NCI-H1694 treated with DMSO at 0.1 percent for 48 hours (cell line): ENCODE measurements at places on chromosomes 5 and 9.

DNA sequence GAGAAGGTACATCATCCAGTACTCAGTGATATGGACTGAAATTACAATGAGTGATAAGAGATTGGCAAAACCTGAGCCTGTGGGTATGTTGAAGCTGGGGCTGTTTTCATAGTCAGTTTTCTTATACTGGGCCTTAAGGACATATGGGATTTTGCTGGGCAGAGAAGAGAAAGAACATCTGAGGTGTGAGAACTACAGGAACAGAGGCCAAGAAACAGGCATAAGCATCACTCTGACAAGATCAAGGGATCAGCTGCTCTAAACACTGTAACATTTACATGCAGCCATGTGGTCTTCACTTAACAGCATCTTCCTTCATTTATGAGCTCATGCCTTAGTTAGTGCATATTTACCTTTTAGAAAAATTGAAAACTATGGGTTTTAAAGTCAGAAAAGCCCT, 220.0 kb downstream of the TRIM36 start:
- no peak for DNase-seq

GRCh38 chr9:15543047-15543813, 9.6 kb upstream of the CCDC171 start:
- no peak for DNase-seq

DNA sequence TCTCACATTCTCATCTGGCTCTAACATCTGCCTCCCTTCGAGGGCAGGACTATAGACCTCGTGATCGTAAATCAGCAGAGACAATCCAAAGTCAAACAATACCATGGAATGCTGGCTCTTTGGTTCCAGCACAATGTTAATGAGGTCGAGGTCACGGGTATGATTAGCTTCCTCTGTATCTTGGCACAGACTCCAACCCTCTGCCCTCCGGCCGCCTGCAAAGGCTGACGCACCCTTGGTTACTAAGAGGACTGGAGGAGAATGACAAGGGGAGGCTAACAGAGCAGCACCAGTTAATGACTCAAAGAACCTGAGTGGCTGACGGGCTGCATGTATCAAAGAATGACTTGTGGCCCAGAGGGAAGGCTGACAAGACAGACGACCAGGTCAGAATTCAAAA, 10.1 kb downstream of the LHFPL2 start:
- no peak for DNase-seq

- no peak for DNase-seq
These were observed 14.5 kb upstream of the LPAR1 start for GRCh38 chr9:111052791-111053190.

DNA sequence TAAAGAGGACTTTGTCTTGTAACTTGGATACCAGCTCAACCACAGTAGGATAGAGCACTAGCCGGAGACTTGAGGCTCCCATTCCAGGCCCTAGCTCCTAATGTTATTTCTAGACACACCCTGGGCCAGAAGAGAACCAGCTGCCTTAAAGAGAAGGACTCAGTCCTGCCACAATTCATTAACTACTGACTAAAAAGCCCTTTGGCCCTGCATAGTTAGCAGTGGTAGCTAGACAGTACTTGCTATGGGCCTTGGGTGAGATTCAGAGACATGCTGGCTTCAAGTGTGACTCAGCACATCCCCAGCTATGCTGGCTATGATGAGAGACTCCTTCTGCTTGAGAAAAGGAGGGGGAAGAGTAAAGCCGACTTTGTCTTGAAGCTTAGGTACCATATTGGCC, 47.3 kb downstream of the TMEM167A start:
- no peak for DNase-seq

- no peak for DNase-seq
These were observed 7.5 kb downstream of the CD74 start for GRCh38 chr5:150404941-150405816.

DNA sequence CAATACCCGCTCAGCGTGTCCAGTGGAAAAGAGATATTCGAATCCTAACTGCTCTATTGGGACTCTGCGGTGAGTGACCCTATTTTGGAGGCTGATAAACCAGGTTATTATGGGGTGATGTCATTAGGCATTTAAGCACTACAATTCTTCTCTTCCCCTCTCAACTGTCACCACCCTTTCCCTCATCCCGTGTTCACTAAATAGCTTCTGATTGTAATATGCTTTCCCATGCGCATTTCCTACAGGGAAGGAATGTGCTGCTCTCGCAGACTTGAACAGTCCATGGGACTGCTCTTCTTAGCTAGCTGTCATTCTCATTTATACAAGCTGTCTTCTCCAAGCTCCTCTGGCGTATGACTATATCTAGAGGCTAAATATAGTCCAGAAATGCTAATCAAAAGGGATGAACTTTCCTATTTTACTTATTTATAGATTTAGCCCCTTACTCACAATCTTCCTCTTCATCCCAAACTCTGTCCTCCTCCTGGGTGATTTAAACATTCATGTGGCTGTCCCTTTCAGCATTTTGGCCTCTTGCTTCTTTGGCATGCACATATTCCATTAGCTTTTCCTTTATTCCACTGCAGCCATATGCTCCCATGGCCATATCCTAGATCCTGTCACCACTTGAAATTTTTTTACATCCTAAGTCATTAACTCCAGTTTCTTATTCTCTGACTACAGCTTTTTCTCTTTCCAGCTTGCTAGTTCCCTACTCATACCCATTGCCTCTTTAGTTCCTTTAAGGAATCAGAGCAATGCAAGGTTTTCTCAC, 39.6 kb upstream of the CSNK1G3 start:
- no peak for DNase-seq

- DNase-seq, result no peak
These were observed 69.7 kb downstream of the EFNA5 start for GRCh38 chr5:107601076-107601475.

- no peak for DNase-seq
These were observed 246.8 kb upstream of the TUT7 start for GRCh38 chr9:86600977-86601376.

GRCh38 chr9:75452512-75452911, 364.2 kb downstream of the OSTF1 start:
- DNase-seq, result no peak

DNA sequence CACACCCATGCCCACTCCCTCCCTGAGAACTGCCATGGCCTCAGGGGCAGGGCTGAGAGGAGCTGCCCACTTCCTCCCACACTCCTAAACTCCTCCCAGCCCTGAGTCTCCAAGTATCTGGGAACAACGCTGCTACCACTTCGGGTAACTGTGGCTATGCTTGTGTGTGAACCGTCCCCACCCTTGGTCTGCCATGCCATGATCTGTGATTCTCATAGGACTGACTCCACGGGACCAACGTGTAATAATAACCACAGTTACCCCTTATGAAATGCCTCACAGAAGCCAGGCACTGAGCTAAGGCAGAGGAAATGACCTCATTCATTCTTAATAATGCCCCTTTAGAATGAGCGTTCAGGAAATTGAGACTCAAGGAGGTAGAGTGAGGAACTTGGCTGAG, 103.9 kb upstream of the SMIM23 start:
- DNase-seq, result no peak

DNA sequence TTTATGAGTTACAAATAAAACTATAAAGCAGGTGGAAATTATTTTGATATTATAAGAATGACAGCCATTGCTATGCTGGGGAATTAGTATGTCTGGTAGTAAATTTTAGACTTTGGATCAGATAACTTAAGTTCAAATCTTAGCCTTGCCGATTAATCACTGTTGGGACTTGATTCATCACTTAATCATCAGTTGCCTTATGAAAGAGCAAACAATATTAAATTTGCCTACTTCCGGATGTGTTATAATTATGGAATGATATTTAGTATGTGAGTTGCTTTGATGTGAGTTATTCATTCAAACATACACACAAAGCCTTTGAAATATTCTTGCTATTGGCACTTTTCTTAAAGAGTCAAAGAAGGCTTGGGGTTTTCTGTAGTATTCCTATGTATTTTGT, 717.7 kb downstream of the BRINP1 start:
- DNase-seq, result no peak

DNA sequence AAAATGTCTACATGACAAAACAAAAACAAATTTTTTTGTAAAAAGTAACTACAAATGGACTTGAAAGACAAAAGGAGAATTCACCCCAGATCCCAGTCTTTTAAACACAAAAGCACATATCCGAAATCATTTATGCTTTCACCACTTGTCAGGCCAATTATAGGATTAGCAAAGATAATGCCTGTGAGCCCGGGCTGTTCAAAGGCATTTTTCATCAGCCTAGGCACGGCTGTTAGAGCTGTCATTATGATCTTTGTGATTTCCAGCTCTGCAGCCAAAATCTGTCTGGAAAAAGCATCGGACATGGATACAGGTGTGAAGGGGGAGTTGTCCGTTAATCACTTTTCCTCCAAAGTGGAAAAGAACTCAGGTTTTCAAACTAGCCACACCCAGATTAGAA, 23.6 kb upstream of the RAB14 start:
- DNase-seq, result no peak

DNA sequence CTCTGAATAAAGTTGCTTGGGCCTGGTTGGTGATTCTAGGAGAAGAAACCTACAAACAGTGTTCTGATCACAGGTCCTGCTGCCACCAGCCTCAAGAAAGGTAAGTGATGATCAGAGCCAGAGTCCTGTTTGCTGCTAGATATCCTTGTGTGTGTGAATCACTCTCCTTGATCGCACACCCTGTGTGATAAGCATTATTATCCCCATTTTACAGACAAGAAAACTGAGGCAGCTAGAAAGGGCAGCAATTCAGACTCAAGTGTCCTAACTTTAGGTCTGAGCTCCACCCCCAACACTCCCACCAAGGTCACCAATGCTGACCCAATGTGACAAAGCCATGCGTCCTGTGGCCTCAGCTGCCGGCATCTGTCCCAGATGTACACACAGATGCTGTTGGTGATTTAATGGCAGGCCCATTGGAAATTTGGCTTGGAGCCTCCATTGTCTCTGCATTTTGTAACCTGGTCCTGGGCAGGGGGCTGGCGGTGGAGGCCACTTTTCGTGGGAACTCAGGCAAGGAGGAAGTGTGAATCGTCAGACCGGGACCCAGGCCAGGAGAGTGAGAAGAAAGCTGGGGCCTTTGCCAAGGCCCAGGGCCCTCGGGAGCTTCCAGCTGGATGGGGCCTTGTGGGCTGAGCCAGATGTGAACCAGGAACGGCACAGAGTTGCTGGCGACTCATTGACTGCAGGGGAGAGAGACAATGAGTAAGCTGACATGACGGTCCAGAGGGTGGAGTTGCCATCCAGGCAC, 29.8 kb upstream of the GGTA1 start:
- DNase-seq, result no peak
